Activated T-cell treated with anti-CD3 and anti-CD28 coated beads for 24 hours (primary cell): ENCODE measurements at places on chromosomes 3 and 15.

DNA sequence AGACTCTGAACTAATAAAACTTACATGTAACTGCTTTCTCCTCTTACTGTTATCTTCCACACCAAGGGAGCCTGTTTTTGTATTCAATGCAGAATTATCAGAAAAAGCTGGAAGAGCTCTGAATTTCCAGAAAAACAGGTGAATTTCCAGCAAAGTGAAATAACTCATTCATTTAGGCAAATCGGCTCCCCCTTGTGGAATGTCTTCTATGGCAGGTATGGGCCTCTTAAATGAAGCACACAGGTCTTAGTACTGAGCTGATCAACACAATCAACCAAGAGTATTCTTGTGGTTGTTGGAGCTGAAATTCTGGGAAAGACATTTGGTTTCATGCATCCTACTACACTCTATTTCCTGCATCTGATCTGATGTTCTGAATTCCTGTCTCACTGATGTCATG is 31.0 kb upstream of the PTPRG start:
- DNase-seq = no peak

GRCh38 chr15:99096894-99097426 is 7.9 kb upstream of the SYNM start:
- DNase-seq = no peak

- DNase-seq = no peak
Measured at GRCh38 chr3:159964166-159964973, 24.3 kb upstream of the IL12A start.

GRCh38 chr3:178706411-178706810 is 170.2 kb downstream of the KCNMB2 start:
- DNase-seq = no peak

DNA sequence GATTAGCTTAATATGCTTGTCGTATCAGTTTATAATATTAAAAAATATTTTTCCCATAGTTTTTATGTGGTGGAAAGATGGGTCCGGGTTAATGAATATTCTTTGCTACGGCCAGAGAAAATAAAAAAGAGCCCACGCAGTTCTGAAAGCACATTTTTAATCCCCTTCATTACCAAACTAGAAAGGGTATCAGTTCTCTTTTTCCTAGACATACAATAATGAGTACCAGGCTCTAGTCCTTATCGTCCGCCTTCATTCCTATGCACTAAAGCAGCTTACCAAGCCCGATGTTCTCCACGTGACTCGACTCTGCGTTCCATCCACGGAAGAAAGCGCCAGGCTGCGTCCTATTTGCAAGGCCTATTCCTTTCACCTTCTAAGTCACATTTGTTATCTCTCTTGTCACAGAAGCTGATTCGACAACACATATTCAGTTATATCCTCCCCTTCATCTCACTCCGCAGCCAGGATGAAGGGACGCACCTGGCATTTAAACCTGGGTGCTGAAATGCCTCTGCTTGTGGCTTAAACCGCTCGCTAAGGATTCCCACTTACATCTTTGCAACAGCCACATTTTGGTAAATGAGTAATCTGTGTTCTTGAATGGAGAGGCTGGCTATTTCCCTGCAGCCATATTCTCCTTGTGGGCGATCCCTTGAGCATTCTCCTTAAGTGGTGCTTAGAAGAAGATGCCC is 257.0 kb downstream of the CD47 start:
- no peak for DNase-seq

- DNase-seq = no peak
Measured at GRCh38 chr3:190809351-190809750, 53.1 kb downstream of the GMNC start.

GRCh38 chr3:46537316-46537715 is 28.8 kb downstream of the LRRC2 start:
- DNase-seq = no peak

- DNase-seq = no peak
Measured at GRCh38 chr3:184806567-184807271, 5.2 kb upstream of the VPS8 start.

GRCh38 chr15:47688573-47689086 is 28.7 kb upstream of the SEMA6D start:
- DNase-seq = no peak

DNA sequence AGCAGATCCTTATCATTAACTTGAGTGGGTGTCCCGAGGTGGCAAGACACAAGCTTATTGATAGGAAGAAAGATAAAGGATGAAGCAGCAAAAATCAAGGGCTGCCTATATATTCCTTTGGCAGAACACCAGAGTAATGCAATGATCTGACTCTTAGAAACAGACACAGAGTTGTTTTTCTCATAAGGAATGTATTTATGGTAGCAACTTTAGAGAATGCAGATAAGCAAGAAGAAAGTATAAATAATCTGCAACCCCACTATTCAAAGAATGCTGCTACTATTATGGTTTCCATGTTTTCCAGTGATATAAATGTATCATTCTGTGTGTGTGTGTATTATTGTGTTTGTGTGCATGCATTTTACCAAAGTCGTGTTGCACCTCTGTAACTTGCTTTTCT is 208.3 kb downstream of the THSD4 start:
- DNase-seq = no peak

GRCh38 chr15:58161436-58161930 is 23.3 kb downstream of the AQP9 start:
- DNase-seq = no peak

GRCh38 chr3:34005886-34006285 is 207.5 kb downstream of the PDCD6IP start:
- DNase-seq = no peak

GRCh38 chr3:117557464-117558090 is 848.0 kb downstream of the TUSC7 start:
- no peak for DNase-seq

DNA sequence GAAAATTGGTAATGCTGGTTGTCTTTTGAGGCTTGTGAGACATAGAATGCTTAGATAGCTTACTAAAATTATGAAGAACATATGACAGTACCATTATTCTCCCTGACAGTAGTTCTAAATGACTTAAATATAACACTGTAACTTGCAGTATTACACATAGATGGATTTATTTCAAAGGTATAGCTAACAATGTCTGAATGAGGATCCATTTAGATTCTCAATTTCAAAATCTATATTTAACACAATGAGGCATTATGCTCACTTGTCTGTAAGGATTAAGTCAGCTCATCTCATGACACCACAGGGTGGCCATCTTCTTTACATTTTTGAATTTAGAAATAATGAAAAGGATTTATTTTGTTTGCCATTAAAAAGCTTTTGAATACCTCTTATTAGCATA is 108.4 kb downstream of the CCNL1 start:
- DNase-seq = no peak

- no peak for DNase-seq
Measured at GRCh38 chr15:88249220-88249619, 7.3 kb downstream of the NTRK3 start.

- DNase-seq = no peak
Measured at GRCh38 chr15:28875461-28876000, 10.2 kb upstream of the APBA2 start.

DNA sequence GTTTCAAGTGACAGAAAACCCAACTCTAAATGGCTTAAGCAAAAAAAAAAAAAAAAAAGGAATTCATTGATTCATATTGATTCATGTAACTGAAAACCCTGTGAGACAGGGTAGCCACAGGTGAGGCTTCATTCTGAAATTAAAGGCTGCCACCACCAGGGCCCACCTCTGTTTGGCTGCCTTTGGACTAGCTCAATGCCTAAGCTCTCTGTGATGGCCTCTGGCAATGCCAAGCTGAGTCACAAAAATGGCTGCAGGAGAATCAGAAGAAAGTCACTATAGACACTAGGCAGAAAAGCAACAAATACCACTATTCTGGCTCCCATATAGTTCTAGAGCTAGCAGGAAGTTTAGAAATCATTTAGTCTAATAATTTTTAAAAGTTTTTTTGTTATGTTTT is 38.2 kb upstream of the GYG1 start:
- DNase-seq = no peak

DNA sequence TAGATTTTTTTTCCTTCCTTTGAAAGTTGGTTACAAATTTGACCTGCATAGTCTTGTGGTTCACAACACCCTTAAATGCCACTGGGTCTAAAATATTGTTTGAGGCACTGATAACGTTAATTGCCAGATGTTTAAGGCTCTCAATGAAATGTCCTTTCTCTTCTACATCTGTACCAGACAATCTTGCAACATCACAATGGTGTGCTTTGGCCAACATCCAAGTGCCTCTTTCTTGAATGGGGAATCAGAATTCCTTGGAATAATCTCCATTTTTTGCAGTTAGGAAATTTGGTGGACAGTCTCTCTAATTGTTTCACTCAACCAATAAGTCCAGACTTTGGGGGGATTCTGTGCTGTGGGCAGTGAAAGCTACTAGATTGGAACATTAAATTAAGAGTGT is 26.0 kb upstream of the PEX5L start:
- no peak for DNase-seq

DNA sequence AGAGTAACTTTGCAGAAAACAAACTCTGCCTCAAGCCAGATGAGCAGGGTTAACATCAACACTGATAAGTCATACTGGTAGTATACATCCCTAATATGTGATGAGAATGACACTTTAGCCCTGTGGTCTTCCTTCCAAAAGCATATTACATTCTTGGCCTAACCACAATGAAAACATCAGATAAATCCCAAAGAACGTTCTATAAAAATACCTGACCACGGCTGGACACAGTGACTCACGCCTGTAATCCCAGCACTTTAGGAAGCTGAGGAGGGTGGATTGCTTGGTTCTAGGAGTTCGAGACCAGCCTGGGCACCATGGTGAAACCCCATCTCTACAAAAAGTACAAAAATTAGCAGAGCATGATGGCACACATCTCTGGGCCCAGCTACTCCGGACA is 4.7 kb downstream of the TMCC1 start:
- no peak for DNase-seq

- no peak for DNase-seq
Measured at GRCh38 chr3:129238945-129239705, 10.3 kb upstream of the COPG1 start.

DNA sequence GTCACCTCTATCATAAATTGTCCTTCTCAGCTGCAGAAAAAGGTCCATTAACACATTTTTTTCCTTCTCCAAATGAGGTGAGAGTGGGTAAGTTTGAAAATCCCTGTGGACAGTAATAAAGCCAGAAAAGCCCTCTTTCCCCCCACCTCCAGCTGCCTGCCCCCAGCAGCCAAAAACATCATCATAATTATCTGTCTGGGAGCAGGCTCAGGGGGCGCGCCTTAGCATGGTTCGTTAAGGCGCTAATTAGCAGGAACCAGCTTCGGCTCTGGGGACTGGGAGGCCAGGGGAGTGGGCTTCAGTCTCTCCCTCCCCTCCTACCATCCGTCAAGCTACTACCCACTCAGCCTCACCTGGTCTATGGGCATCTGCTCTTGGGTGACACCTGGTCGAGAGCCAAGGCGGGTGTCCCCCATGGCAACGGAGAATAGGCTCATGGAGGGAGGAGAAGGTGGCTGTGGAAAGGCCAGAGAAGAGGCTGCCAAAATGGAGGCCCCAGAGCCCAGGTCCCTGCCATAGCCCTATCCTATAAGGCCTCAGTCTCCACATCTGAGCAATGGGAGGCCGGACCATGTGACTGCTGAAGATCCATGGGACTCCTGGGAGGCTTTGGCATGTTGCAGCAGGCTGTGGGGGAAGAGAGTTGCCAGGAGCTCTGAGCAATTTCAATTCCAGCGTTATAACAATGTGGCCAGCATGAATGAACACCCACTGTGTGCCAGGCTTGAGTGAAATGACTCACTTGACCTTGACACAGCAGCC is 140.1 kb upstream of the LINGO1 start:
- no peak for DNase-seq

DNA sequence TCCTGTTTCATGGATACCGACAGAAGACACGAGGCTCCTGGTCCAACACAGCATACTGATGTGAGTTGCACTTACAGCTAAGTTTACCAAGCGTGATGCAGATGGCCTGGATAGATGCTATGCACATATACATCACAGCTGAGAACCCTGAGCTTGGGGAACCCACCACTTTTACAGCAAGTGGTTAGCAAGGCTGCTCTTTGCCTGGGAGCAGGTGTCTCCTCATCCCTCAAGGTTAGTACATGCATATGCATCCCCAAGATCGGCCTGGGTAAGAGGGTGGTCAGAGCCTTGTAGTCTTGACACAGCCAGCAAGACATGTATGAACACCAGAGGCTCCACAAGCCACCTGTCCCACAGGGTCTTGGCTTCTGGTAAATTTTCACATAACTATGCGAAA is 28.3 kb downstream of the LRRC2 start:
- no peak for DNase-seq

- no peak for DNase-seq
Measured at GRCh38 chr3:26562021-26562768, 60.4 kb upstream of the LRRC3B start.

- no peak for DNase-seq
Measured at GRCh38 chr15:94255540-94255939, 24.2 kb downstream of the MCTP2 start.

DNA sequence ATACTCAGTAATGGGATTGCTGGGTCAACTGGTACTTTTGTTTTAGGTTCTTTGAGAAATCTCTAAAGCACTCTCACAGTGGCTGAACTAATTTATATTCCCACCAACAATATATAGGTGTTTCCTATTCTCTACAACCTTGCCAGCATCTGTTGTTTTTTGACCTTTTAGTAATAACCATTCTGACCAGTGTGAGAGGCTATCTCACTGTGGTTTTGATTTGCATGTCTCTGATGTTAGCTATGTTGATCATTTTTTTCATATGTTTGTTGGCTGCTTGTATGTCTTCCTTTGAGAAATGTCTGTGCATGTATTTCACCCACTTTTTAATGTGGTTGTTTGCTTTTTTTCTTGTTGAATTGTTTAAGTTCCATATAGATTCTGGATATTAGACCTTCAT is 98.2 kb upstream of the DCBLD2 start:
- no peak for DNase-seq

DNA sequence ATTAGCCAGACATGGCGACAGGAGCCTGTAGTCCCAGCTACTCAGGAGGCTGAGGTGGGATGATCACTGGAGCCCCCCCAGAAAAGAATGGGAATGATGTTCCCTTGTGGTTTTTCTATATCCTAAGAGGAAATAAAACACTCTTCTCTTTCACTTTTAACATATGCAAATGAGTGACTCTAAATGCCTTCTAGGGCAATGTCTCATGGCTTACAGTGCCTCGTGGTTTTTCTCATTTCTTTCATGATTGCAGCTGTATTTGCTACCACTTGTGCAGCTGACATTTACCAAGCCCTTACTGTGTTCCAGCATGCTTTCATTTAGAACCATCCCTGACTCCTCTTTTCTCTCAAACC is 26.4 kb downstream of the STOML1 start:
- no peak for DNase-seq

GRCh38 chr3:120650311-120650710 is 31.7 kb downstream of the HGD start:
- no peak for DNase-seq

DNA sequence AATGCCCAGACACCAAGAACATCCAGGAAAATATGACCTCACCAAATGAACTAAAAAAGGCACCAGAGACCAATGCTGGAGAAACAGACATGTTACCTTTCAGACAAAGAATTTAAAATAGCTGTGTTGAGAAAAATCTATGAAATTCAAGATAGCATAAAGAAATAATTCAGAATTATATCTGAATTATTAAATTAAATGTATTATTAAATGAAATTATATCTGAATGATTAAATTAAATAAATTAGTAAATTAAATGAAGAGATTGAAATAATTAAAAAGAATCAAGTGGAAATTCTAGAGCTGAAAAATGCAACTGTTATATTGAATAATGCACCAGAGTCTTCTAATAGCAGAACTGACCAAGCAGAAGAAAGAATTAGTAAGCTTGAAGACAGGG is 279.2 kb upstream of the SATB1 start:
- no peak for DNase-seq

GRCh38 chr3:88198121-88198520 is 48.4 kb downstream of the C3orf38 start:
- no peak for DNase-seq

GRCh38 chr15:41730543-41730942 is 43.7 kb upstream of the MAPKBP1 start:
- DNase-seq = no peak
